ENCODE measurements at places on chromosomes 2 and 18. TPM values are rescaled to one million over a fixed set of nuclear protein-coding genes. Genes with fewer than 3 reads are reported as not detected.

LIMS4 gene
- not detected for total RNA-seq

RAB1A gene
- total RNA-seq, result 100 TPM

KCTD18 gene
- 16.8 TPM for total RNA-seq

FBXO15 gene
- total RNA-seq, result 0.92 TPM

DNER gene
- 0.11 TPM for total RNA-seq

ZBTB7C gene
- 24.3 TPM for total RNA-seq

PSMA8 gene
- total RNA-seq, result not detected

Measured in spleen (tissue), 13 donors.